ENCODE measurements at places on chromosomes 5 and 9.

DNA sequence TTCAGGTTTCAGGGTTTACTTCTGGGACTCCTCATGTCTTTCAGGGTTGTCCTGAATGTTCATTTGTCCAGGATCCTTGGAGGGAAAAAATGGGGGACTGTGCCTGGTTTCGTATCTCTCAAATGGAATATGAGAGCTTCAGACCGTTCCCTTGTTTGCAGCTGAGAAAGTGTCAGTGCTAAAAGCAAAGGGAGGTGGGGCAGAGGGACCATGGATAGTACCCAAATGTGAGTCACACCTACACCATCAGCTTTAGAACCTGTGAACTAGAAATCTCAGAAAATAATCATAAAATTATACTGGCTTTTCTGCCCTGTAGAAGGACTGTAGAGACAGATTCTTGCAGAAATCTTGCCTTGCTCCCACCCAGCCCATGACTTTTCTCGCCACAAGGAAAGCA, 84.3 kb upstream of the TAF11L2 start:
- DNase-seq: no peak

- no peak for DNase-seq
These were observed 921.5 kb downstream of the TLE4 start for GRCh38 chr9:80493258-80493657.

DNA sequence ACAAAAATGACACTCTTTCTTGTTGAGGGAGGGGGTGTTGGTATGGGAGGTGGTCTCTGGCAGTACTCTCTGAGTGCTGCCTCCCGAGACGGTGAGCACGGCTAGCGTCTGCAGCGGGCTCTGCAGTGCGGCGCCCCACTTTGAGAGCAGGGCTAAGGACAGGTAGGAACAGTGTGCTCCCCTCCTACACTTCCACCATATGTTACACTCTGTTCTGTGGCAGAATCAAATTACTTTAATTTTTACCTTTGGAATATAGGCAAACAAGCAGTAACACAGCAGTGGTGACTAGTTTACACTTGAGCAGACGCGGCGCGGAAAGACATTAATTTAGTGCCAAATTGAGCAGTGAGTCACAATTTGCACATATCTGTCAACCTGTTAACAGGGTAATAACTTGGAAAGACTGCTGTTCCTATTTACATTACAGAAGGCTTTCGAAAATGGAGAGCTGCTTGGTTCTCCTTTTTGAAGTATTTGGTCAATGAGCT, 136.3 kb downstream of the MED27 start:
- DNase-seq: no peak

- no peak for DNase-seq
These were observed 8.7 kb downstream of the ACSL6 start for GRCh38 chr5:132002757-132003156.

DNA sequence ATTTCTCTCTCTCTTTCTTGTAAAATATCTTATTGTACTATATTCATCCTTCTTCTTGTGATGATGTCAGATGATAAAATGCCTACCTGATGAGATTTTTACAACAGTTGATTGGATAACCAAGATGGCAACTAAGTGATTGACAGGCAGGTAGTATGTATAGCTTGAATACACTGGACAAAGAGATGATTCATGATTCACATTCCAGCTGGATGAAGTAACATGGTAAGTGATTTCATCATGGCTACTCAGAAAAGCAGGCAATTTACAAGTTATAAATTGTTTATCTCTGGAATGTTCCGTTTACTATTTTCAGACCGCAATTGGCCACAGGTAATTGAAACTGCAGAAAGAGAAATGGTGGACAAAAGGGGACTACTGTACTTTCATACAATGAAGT, 1471.7 kb upstream of the C9orf72 start:
- DNase-seq: no peak
